AG09309 (cell line): ENCODE measurements at places on chromosomes 5 and 9.

- DNase-seq = no peak
Measured at GRCh38 chr9:95670122-95670521, 153.4 kb upstream of the PTCH1 start.

- no peak for DNase-seq
Measured at GRCh38 chr5:17182494-17182893, 34.9 kb upstream of the BASP1 start.

DNA sequence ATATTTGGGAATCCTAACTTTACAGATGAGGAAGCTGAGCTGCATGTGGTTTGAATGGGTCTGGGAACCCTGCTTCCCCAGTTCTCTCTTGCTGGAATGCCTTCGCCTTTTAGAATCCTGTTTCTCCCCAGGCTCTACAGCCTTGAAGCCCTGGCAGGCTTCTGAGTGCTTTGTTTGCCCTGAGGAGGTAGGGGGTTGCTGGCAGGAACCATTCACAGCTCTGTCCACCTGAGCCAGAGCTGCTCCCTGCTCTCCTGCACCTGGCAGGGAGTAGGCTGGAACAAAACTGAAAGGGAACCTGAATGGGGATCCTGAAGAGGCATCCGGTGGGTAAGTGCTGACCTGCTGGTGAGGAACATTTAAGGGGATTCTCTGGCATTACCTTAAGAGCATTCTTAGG lies 33.0 kb downstream of the KIF4B start:
- no peak for DNase-seq

DNA sequence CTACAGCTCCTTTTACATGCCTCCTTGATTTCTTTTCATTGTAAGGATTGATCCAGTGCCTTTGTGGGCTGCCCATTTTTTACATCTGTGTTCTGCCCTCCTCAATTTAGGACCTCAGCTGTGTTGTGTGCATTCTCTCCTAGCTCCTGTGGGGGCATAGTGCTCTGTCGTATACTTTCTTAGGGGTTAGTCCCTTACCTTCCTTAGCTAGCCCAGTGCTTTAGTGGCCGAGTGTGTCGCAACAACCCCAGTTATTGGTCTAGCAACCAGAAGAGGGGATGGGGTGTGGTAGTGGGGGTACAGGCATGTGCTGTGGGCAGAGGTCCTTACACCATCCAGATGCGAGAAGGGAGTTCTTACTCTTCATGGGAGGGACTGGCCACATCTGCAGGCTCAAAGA lies 12.1 kb downstream of the MTRR start:
- DNase-seq = no peak
